RPMI7951 (cell line): ENCODE measurements at places on chromosomes 13 and 19.

GRCh38 chr13:87536899-87537298, 134.3 kb upstream of the SLITRK5 start:
- no peak for DNase-seq

DNA sequence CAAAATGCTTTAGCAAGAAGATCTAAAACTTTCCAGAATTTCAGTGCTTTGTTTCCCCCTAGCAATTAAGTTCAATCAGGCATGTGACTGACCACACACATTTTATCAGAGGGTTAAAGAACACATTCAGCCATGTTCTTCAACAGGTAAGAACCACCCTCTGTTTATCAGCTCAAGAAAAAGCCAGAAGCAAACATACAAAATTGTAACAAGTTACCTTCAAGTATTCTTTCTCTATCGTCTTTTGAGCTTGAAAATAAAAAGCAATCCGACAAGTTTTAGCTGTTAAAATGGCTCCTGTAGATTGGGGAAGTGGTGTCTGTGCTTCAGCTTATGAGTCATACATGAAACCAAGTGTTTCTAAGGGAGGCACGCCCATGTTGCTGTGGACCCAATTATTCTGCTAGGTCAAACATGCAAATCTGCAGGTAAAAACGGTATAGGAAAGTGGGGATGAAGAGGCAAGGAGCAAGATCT, at the start of gene ELF1:
ELF1 (minus strand) TSS at position 306 of the 477 bp plus-strand sequence. CDS start 37,262 bp downstream, outside the sequence.
- DNase-seq = peak; percentile 76

- no peak for DNase-seq
These were observed 200.5 kb downstream of the KLF5 start for GRCh38 chr13:73259061-73260017.

DNA sequence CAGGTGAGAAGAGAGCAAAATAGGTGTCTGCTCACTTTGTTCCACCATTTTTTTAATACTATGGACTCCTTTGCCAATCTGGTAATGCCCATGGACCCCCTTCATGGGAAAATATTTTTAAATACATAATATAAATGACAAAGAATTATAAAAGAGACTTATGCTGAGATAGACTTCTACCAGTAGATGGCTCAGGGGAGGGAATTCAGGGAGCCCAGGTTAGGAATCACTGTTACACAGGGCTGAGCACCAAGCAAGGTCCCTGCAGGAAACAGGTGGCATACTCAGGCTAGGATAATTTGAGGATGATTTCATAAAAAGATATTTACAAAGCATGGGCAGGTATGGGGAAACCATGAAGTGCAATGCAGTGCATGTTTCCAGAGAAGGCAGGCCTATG, 525.9 kb downstream of the FGF9 start:
- no peak for DNase-seq

DNA sequence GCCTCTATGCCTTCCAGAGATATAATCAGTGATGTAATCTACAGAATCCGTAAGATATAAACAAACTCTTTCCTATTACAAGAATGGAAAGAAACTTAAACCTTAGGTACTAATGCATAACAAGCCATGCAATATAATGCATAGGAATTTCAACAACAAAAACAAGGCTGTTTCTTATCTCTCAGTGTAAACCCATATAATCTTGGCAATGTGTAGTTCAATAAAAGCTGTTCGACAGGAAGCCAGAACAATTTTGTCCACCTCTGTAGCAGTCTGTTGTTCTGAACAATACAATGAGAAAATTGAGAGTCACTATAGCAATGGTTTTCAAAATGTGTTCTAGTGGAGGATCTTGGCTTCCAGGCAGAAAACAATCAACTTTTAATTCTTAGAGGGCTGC, 111.5 kb upstream of the FREM2 start:
- no peak for DNase-seq

GRCh38 chr13:74227476-74228158, 93.4 kb upstream of the KLF12 start:
- no peak for DNase-seq

DNA sequence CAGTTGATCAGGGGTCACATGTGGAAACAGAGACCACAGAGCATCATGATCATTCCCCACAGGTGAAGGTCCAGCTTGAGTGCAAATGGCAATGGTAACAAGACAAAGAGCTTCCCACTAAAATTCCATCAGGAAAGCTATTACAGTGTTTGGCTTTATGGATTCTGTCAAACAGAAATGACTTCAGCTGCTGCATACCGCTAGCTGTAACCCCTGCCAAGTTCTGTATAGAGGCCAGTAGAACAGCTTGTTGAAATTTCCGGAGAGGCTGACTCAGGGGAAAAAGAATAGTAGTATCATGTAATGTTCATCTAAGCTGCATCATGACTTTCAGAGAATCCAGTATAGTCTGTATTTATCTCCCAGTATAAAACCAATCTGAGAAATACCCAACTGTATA, 1704.7 kb downstream of the SLITRK5 start:
- peak; percentile 0 for DNase-seq

GRCh38 chr19:932648-933552, 7.1 kb downstream of the ARID3A start:
- peak; percentile 98 for DNase-seq
